8988T (cell line): ENCODE measurements at places on chromosomes 2 and 18.

DNA sequence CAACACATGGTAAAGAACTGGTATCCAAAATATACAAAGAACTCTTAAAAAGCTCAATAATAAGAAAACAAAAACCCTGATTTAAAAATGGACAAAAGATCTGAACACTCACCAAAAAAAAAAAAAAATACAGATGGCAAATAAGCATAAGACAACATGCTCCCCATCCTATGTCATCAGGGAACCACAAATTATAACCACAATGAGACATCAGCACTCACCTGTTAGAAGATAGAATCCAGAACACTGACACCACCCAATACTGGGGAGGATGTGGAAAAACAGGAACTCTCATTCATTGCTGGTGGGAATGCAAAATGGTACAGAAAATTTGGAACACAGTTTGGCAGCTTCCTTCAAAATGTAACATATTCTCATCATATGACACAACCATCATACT is 66.7 kb downstream of the TMX3 start:
- no peak for DNase-seq

GRCh38 chr2:26609205-26609631 is 31.9 kb downstream of the CIB4 start:
- DNase-seq: no peak

GRCh38 chr2:207704078-207704477 is 7.4 kb upstream of the CCNYL1 start:
- DNase-seq: no peak

GRCh38 chr18:5393779-5394178 is 98.3 kb upstream of the ZBTB14 start:
- DNase-seq: no peak

GRCh38 chr2:37020887-37021796 is 54.8 kb upstream of the STRN start:
- no peak for DNase-seq

GRCh38 chr2:121961761-121962160 is 206.3 kb downstream of the TSN start:
- DNase-seq: no peak
